Fibroblast of the aortic adventitia (primary cell): ENCODE measurements at places on chromosomes 3 and 15.
A peak's percentile ranks its signal among the peaks of the same experiment; 100 is the strongest.

DNA sequence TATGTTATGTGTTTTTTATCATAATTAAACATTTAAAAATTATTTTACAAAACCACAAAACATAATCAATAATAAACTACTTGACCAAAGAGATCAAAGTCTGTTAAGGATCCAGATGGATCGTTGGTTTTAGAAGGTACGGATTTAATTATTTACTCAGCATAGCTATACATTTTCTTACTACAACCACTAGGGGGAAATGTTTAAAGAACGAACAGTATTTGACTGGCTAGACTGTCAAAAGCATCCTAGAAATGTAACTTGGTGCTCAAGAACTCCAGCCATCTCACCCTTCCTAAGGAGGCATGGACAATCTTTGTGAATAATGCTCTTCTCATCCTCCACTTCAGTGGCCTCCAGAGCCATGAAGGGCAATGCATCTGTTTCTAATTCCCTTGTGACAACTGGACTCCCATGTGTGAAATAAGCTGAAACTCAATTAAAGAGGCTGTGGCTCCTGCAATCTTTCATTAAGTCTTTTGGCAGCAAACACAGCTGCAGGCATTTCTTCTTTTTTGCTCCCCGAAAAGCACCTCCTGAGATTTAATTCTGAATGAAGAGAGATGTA lies 94.7 kb upstream of the TUSC7 start:
- no peak for DNase-seq

DNA sequence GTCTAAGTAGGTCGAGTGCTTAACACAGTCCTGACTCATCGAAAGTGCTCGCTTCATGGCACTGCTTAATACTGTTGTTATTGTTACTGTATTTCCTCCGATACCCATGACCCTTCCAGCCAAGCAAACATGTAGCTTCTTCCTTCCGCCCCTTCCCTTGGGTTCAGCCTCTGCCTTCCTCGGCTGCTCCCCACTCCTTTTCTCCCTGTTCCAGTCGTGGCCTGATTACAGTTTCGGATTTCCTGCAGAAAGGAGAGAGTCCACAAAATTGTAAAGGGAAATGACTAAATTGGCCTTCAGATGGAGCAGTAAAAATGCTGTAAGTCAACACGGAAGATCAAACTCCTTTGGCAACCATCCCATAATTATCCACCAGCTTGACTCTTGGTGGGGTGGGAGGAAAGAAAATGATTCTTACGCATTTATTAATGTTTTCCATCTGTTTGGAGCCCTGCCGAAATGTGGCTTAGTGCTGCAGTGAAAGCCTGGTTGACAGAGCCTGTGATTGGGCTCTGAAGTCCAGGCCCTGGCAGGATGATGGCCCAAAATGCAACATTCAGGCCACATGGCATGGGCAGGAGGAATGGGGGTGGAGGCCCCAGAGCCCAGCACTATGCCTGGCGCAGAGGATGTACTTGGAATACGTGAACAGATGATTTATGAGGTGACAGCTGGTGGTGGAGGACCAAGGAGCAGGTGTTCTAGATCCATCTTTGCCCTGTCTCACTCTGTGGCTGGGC lies 37.6 kb downstream of the FAM3D start:
- DNase-seq: peak; percentile 99

GRCh38 chr15:26433818-26434217 lies 339.0 kb downstream of the GABRB3 start:
- DNase-seq: no peak

- no peak for DNase-seq
Observed at GRCh38 chr3:58800940-58801339, 134.4 kb upstream of the FAM3D start.

DNA sequence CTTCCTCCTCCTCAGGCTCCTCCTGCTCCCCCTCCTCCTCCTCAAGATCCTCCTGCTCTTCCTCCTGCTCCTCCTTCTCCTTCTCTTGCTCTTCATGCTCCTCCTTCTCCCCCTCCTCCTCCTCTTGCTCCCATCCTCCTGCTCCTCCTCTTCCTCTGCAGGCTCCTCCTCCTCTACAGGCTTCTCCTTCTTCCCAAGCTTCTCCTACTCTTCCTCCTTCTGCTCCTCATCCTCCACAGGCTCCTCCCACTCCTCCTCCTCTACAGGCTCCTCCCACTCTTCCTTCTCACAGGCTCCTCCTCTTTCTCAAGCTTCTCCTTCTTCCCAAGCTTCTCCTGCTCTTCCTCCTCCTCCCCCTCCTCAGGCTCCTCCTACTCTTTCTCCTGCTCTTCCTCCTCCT lies 47.7 kb downstream of the WNT7A start:
- DNase-seq: no peak

GRCh38 chr3:65344444-65344843 lies 656.6 kb upstream of the ADAMTS9 start:
- DNase-seq: no peak

GRCh38 chr15:79007066-79007465 lies 62.2 kb upstream of the CTSH start:
- peak; percentile 59 for DNase-seq

DNA sequence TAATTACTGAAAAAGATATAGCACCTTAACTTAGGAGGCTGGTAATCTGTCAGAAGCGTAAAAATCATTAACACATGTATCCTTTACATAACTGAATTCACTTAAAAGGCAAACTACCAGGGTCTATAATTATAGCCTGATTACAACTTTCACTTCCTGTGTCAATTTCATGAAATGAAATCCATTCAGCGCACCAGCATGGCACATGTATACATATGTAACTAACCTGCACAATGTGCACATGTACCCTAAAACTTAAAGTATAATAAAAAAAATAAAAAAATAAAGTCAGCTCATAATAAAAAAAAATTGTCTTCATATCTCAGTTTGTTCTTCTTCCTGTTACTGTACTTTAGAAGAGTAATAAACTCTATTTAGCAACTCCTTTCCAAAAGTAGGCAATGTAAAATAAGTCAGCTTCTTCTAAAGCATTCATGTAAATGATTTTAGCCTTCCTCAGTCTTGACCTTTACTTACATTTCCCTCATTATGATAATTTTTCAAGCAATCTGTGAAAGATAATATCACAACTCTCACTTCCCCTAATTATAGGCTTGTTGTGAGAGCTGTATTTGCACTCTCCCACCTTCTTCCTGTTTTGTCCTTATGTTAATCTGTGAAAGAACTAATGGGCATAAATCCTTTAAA lies 50.1 kb downstream of the KBTBD8 start:
- DNase-seq: no peak

GRCh38 chr3:98557324-98558010 lies 25.7 kb downstream of the GPR15 start:
- DNase-seq: no peak

DNA sequence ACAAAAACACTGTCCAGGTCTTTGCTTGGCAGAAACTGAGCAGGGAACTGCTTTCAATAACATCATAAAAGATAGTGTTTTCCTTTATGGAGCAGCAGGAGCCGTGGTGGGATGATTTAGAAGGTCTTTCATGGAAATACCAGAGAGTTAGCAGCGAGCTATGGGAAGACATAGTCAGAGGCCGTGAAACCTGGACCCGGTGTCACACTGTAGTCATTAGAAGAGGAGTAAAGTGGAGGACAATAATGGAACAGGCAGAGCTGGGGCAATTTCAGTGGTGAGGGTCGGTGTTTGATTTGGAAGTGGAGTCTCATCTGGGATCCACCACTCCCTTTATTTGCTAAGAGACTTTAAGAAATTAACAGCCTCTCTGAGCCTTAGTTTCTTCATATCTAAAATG lies 57.5 kb downstream of the GHSR start:
- DNase-seq: no peak
